ENCODE measurements at places on chromosomes 6 and 20.

GRCh38 chr20:34495307-34495706 lies 20.9 kb upstream of the DYNLRB1 start:
- DNase-seq = no peak

GRCh38 chr6:105609375-105609991 lies 206.6 kb upstream of the PREP start:
- no peak for DNase-seq

GRCh38 chr20:5433352-5433751 lies 116.6 kb upstream of the PROKR2 start:
- no peak for DNase-seq

DNA sequence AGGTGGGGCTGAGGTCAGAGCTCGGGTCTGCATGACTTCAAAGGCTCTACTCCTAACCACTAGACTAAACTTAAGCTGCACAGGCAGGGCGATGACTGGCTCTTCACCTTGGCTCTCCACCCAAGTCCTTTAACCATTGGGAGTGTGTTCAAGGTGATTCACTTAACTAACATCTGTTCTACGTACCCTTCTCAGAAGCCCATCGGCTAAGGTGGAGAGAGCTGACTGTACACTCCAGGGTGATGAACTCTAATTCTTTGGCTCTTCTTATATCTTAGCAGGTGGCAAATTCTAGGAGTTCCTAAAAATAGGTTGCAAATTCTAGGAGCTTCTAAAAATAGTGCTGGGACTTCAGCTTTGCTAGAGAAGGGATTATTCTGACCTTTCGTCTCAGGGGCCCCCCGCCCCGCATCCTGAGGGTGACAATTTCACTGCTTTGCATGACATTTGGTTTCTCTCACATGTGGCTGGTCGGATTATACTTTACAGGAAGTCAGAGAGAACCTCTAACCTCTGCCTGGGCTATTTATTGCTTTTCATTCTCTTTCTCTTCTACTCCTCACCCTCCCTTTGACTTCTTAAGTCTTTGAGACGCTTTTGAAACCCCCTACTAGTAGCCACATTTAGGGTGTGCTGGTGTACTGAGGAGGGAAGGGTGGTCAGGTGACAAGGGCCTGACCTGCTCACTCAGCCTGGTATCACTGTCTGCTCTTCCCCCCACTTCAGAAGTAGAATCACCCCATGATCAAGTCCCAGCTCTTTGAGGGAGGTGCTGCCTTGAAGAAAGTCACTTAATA lies 55.5 kb downstream of the PRDM1 start:
- DNase-seq = no peak

DNA sequence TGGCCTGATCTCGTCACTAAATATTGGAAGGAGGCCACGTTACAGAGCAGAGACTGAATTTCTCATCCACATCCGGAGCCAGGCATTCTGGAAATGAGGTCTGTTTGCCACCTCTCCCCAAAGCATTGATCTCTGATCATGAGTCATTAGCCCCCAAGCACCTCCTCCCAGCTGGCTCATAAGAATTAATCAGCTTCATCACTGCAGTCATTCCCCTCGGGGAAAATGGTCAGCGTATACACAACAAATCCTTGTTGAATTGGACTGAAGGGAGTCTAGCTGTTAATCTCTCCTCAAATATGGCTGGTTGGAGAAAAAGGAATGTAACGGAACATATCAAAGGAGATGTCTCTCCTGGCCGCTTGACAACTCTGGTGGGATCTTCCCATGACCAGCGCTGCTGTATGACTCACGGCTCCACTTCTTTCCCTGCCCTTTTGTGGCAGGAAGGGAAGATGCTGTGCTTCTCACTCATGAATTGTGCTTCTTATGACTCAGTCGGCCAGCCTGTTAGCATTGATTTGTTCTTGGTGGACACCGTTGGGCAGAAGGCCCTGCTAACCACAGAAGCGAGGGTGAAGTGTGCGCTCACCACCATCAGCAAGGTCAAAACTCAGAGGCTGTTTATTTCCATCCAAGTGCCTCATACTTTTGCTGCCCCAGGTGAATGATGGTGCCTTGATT lies 76.7 kb downstream of the RNF182 start:
- no peak for DNase-seq

DNA sequence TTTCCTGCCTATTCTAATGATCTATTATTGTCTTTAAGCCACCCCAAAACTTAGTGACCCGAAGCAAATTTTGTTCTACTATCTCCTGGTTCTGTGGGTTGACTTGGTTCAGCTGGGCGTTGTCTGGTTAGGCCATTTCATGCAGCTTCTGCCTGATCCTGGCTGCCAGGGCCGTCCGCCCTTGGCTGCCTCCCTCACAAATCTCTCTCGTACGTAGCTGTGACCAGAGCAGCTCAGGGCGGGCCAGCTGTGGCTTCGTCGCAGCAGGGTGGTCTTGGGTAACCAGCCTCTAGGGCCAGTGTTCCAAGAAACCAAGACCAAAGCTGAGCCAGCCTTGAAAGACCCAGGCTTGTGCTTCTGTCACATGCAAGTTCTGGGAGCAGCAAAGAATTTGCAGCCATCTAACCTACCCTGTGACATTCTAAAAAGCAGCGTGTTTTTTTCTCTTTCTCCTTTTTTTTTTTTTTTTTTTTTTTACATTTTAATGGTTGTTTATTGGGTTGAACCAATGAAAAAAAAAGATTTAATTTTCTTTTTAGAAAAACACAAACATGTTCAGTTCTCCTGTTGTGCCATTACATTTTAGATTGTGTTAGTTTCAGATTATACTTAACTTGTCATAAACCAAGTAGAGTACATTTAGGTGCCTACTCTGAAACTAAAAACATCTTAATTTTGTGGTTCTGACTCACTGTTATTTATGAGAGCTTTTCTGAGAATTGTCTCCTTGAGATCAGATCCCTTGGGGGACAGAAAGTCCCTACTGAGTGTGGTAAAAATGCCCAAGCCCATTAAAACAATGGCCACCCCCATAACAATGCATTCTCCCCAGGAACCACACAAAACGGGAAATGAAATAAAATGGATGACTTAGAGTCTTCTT lies 83.9 kb downstream of the ZDHHC14 start:
- no peak for DNase-seq

- DNase-seq = no peak
Observed at GRCh38 chr6:134323698-134324097, 5.8 kb upstream of the SGK1 start.

All from T follicular helper cell (primary cell).